Memory B cell (primary cell): ENCODE measurements at places on chromosomes 4 and X.

- DNase-seq = no peak
These were observed 14.3 kb downstream of the SGMS2 start for GRCh38 chr4:107838861-107839565.

GRCh38 chrX:9681422-9681821, 84.2 kb downstream of the GPR143 start:
- no peak for DNase-seq

DNA sequence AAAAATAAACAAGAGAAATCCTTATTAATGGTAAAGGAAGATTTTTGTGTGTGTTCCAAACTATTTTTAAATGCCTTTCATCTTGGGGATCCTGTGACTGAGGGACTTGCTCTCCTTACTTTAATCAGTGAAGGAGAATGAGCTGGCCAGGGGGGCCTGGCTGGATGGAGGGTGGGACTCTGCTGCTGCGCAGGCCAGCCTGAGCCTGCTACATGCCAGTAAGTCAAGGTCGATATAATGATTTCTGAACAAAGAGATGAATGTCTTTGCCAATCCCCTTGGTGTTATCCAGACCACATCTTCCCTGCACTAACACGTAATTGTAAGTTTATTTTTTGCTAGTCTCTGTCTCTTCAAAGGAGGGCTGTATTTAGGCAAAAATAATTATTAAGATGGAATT, 1679.2 kb upstream of the TENM3 start:
- DNase-seq = no peak

DNA sequence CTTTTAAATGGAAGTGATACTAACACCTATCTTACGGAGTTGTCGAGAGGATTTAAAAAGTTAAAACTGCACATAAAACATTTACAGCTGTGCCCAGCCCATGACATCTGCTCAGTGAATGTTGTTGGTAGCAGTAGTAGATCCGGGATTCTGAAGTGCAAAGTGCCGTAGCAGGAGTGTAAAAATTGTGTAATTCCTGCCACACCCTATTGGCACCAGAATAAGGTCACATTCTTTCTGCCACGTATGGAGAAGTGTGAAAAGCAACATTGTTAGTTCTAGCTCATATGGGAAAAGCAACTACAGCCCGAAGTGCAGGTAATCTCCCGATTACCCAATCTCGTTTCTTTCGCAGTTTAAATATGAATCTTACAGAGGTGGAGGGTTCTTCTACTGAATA, 31.2 kb downstream of the PRIMPOL start:
- no peak for DNase-seq

DNA sequence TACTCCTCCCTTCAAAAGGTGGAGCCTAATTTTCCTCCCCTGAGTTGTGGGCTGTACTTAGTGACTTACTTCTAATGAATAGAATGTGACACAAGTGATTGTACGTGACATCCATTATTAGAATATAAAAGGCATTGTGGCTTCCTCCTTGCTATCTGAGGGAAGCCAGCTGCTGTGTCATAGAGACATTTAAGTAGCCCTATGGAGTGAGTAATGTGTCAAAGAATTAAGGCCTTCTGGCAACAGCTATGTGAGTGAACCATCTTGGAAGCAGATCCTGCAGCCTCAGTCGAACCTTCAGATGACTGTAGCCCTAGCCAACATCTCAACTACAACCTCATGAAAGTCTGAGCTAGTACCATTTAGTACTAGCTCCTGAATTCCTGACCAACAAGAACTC, 76.1 kb downstream of the BCOR start:
- no peak for DNase-seq

GRCh38 chr4:39259571-39260330, 77.4 kb downstream of the WDR19 start:
- no peak for DNase-seq

DNA sequence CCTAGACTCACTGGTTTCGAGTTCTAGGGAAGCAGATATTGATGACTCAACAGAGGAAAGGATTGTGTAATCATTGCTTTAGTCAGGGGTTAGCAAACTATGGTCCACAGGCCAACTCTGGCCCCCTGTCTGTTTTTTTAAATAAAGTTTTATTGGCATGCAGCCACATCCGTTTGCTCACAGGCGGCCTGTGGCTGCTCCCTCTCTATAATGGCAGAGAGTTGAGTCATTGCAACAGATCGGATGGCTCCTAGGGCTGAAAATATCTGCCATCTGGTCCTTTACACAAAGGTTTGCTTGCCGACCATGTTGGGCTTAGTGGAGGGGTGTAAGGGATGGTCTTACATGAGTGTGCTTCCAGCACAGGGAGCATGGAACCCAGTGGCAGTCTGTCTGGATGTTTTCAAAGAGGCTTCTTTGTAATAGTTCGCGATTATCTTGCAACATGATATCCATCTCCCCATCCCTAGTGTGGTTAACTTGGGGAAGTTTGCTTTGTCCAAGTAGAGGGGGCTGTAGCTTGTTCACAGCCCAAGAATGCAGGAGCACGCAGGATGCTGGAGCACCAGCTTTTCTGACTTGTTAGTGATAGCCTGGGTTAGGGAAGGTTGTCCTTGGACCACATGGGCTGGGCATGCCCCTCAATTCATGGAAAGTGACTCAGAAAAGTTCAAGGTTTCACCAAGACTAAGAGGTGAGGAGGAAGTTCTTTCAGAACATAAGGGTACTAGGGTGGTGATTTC, 59.3 kb upstream of the CLDN34 start:
- DNase-seq = no peak

GRCh38 chr4:107379054-107379869, 340.8 kb downstream of the PAPSS1 start:
- no peak for DNase-seq

- DNase-seq = no peak
These were observed 189.9 kb downstream of the INPP4B start for GRCh38 chr4:142656178-142656577.
